Bone marrow (tissue), 2 donors: ENCODE measurements at places on chromosomes 6 and 20.

DNA sequence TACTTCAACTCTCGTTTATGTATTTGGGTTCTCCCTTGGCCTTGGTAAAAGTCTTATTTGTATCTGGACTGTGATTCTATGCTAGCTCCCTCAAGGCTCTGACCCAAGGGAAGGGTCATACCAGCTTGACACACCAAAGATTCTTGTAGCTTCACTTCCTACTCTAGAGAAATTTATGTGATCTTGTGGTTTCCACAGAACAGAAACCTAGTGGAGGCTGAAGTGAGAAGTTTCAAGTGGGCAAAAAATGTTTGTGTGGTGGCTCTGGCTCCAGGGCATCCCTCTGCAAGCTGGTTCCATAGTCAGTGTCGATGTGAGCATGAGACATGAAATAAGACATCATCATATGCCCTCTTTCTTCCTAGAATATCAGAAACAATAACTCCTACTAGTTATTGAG is 48.1 kb upstream of the TNFRSF21 start:
- DNase-seq = peak; percentile 2

DNA sequence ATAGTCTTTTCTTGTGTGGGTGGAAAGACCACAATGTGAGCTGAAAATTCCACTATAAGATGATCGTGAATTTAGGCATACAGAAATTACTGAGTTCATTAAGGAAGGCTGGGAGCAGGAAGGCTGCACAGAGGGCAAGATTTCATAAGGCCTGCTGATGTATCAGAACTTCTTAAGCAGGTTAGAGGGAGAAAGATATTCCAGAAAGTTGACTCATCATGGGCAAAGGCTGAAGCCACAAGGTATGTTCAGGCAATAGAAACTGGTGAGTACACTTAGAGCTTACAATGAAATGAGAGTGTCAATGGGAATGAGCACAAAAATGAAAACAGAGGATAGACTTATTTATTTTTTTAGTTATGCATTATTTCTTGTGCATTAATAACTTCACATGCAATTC is 618.6 kb downstream of the CBLN4 start:
- DNase-seq = no peak

DNA sequence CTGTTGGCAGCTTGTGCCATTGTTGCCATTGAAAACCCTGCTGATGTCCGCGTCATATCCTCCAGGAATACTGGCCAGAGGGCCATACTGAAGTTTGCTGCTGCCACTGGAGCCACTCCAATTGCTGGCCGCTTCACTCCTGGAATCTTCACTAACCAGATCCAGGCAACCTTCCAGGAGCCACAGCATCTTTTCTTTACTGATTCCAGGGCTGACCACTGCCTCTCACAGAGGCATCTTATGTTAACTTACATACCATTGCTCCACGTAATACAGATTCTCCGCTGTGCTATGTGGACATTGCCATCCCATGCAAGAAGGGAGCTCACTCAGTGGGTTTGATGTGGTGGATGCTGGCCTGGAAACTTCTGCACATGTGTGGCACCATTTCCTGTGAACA is 221.8 kb upstream of the FAM83B start:
- DNase-seq = no peak

- DNase-seq = peak; percentile 38
These were observed at the start of gene PRRC2A for GRCh38 chr6:31620586-31621319. Gene PRRC2A (plus strand): TSS chr6:31620715. CDS start chr6:31622790, 2,075 bp downstream.

GRCh38 chr20:35387334-35387733 is 24.4 kb downstream of the UQCC1 start:
- no peak for DNase-seq

DNA sequence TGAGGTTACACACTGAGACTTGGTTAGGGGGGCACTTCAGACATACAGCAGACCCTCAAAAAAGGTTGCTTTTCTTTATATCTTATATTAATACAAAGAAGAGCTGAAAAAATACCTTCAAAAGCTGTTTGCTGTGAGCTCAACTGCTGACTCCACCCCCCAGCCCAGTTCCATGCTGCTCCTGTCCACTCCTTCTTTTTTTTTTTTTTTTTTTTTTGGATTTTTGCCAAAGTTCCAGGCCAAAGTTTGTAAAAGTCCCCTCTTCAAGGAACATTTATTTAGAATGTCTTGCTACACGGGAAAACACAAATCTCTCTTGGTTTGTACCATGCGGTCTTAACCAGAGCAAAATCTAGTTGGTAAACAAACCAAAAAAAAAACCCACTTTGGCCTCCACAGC is 85.3 kb upstream of the AKAP12 start:
- DNase-seq = no peak

GRCh38 chr6:33886673-33887144 is 82.9 kb upstream of the MLN start:
- DNase-seq = no peak

DNA sequence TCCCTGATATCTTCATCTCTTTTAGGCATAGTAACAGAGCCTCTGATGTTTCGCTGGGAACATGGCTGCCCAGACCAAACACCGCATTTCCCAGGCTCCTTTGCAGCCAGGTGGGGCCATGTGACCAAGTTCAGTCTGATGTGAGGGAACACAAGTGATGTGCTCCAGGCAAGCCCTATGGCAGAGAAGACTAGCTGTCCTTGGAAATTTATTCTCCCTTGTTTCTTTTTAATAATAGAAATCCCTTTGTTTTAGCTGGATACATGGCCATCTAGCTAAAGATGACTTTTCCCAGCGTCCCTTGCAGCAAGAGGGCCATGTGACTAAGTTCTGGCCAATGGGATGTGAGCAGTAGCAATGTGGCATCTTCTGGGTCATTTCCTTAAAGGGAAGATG is 30.8 kb downstream of the SLC2A10 start:
- no peak for DNase-seq

GRCh38 chr20:8315639-8316573 is 183.8 kb downstream of the PLCB1 start:
- no peak for DNase-seq

DNA sequence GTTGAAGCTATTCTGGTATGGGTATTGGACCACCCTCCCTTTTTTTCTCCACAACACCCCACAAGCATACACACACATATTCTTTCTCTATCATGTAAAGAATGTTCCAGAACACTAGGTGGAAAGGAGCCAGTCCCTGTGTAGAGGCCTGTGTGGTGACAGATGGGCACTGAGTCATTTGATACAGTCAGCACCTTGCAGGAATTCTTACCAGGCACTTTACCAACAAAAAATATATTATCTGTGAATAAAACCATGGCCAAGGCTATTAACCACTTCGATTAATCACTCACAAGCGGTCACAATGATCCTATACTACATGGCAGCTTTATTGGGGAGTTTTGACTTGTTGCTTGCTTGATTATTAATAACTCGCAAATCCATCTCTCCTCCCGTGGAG is 149.5 kb downstream of the BFSP1 start:
- no peak for DNase-seq

DNA sequence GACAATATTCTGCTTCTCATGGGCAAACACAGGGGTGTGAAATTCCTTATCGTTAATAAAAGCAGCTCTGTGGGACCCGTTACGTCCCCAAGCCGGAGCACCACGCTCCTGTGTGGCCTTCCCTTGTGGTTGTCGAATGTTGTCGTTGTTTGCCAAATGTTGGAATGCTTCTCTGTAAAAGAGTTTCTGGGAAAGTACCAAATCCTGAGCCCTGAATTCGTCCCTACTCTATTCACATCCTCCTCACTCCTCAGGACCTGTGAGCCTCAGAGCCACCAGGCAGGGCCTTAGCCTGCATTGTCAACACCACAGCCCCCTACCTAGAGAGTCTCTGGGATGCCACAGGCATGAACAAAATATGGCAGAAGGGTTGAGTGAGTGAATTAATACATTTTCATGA is 64.0 kb downstream of the THBS2 start:
- no peak for DNase-seq

DNA sequence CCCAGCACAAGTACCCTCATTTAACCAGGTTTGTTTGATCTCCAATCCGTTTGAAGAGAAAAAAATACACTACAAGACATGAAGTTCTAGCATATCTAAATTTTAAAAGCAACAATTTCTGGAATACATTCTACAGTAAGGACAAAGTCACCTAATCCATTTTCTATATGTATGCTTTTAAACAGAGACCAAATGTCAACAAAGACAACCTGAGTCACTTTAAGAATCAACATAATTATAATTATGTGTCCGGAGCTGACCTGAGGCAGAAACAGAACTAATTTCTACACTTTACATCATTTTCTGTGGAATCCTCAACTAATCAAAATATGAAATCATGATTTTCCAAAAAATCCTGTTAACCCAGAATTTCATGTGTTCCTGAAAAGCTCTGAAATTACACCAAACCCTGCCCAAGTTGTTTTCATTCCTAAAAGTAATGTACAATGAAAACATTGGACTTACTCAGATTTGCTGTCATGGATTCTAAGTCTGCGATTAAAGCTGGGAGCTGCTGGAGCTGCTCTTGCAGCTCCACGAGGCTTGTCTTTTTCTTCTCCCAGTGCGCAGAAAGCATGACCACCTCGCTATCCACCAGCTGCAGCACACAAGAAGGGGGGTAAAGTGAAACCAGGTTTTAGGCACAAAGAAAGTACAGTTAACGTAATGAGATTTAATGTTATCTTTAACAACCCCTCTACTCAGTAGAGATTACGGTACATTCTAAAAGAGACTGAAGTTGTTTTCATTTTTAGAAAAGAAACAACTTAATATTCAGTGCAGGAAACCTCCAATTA is 35.8 kb downstream of the DTNBP1 start:
- DNase-seq = no peak

GRCh38 chr20:4633379-4633778 is 88.3 kb upstream of the PRND start:
- DNase-seq = no peak

GRCh38 chr6:166318227-166318626 is 10.0 kb upstream of the PRR18 start:
- DNase-seq = no peak

GRCh38 chr6:151616091-151616513 is 122.3 kb downstream of the CCDC170 start:
- peak; percentile 40 for DNase-seq

DNA sequence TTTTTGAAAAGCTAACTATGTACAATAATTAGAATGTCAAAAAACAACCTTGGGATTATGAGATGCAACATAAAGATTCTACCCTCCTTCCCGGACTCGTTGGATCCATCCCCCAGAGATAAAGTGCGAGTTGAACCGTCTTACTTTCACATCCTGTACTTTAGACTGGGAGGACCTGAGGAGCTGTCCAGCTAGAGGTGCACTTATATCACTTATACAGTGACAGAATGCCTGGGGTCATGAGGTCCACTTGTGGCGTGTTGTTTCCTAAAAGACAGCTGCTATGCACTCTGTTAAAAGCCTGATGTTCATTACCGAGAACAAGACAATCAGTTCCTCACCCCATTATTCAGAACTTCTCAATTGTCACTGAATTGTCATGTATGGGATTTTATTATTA is 2.1 kb downstream of the CDS2 start:
- no peak for DNase-seq
